GM12878 (cell line): ENCODE measurements at places on chromosomes 6 and 20. TPM values are rescaled to one million over a fixed set of nuclear protein-coding genes. Genes with fewer than 3 reads are reported as not detected.

- no peak for DNase-seq
- no peaks in the 10 kb centered on the region for H3K4me1 ChIP-seq
- H3K4me3 ChIP-seq: peak overlapping the region; percentile 87
- H3K27me3 ChIP-seq: no peaks in the 10 kb centered on the region
Measured at GRCh38 chr6:70413992-70414494, 735 bp downstream of the FAM135A start.

- H3K27ac ChIP-seq: no peak overlapping the region
- no peak for DNase-seq
- H3K36me3 ChIP-seq: no peaks in the 10 kb centered on the region
Measured at GRCh38 chr20:43151901-43152300, 37.8 kb downstream of the PTPRT start.

GRCh38 chr6:12602342-12602741 is 114.2 kb upstream of the PHACTR1 start:
- H3K4me1 ChIP-seq: peaks cover 24% of the 10 kb centered on the region
- no peaks in the 10 kb centered on the region for H3K36me3 ChIP-seq
- no peak overlapping the region for H3K4me3 ChIP-seq
- no peak overlapping the region for H3K27ac ChIP-seq
- no peaks in the 10 kb centered on the region for H3K27me3 ChIP-seq
- DNase-seq: no peak

DNA sequence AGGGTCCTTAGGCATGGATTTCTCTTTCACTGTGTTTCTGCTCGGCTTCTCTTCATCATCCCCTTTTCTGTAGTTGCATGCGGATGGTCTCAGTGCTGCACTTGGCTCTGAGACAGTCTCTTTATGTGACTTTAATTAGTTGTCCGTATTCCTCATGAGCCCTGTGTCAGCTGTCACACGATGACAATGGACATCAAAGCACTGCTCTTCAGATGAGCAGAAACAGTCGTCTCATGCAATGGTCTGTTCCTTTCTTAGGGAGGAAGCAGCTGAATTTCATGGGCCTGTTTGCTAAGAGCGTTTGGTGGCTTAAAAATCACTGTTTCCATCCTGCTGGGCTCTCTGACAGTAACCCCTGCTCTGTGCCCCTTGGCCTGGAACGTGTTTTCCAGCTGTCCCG is 64.9 kb downstream of the SYTL3 start:
- no peaks in the 10 kb centered on the region for H3K27me3 ChIP-seq
- no peaks in the 10 kb centered on the region for H3K36me3 ChIP-seq
- no peak for DNase-seq
- H3K4me1 ChIP-seq: peaks cover 37% of the 10 kb centered on the region
- no peak overlapping the region for H3K27ac ChIP-seq
- H3K4me3 ChIP-seq: no peak overlapping the region

DNA sequence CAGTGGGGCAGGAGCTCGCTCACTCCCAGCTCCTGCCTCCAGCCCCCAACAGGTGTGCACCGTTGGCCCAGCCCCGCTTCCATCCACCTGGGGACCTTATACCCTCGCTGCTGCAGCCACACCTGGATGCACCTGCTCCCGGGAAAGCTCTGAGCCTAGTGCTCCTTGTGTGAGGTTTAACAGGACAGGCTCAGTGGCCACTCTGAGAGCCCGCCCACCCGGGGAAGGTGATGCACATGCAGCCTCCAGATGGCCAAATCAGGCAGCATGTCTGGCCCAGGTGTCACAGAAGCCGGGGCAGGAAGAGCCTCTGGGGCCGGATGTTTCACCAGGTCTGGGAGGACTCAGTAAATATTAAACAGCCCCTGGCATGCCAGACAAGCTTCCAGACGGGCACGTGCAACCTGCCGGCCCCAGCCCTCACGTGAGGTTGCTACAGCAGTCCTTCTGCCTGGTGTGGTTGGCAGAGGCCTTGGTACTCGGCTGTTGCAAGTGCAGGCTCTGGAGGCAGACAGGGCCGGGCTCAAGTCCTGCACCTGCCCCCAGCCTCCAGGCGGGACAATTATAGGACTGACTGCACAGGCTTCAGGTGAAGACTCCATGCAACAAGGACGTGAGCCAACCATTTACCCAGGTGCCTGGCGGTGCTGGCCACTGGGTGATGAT is 66.9 kb downstream of the RIPOR3 start:
- no peaks in the 10 kb centered on the region for H3K4me1 ChIP-seq
- no peaks in the 10 kb centered on the region; the same call in 1 of the 2 replicates for H3K27me3 ChIP-seq
- no peak overlapping the region for H3K27ac ChIP-seq

- H3K27me3 ChIP-seq: no peaks in the 10 kb centered on the region
- no peaks in the 10 kb centered on the region for H3K4me1 ChIP-seq
- no peaks in the 10 kb centered on the region for H3K36me3 ChIP-seq
- H3K27ac ChIP-seq: no peak overlapping the region
- H3K4me3 ChIP-seq: no peak overlapping the region
Measured at GRCh38 chr6:148203970-148204369, 138.7 kb upstream of the SASH1 start.

Gene TTK
- 28.9 and 29.4 TPM in 2 replicates for total RNA-seq

DNA sequence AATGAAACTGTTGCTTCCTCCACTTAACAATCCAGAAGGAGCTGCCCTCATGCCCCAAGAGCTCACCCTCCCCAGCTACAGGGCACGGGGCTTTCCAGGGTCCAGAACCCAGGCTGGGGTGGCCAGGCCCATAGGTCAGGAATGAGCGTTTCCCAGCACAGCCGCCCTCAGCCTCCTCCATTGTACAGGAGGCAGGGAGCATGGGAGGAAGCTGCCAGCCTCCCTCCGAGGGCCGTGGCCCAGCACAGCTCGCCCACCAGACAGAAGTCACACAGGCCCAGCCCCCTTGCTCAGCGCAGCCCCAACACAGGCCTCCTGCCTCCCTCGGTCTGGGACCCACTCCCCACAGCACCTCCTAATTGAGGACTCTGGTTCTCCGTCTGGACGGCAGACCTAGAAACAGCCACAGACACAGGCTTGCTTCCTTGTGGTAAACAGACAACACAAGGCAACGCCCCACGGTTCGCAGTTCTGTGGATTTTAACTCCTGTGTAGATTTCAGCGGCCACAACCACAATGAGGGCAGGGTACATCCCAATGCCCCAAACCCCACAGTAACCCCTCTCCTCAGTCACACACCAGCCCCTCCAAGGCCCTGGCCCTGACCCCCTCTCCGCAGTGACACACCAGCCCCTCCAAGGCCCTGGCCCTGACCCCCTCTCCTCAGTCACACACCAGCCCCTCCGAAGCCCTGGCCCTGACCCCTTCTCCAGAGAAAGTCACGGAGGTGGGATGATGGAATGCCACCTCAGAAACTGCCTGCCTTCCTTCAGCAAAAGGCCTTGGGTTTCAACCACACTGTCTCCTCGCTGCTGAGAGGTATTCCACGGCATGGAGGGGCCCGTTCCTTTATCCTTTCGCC is 173.5 kb downstream of the DLL1 start:
- no peak for DNase-seq
- H3K27me3 ChIP-seq: no peaks in the 10 kb centered on the region
- no peak overlapping the region for H3K4me3 ChIP-seq
- H3K4me1 ChIP-seq: no peaks in the 10 kb centered on the region

DNA sequence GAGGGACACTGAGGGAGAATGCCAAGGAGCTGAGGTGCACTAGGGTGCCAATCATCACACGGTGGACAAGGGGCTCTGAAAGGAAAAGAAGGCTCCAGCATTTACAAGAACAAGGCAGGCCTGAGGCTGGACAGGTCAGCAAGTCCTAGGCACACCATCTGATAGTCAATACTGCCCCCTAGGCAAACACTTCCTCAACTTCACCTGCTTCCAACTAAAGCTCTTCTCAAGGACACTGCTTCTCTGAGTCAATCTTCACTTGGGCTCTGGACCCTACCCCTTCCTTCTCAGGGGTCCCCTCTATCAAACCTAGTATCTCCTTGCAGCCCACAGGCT is 37.7 kb upstream of the SLC4A11 start:
- DNase-seq: no peak
- H3K4me1 ChIP-seq: no peaks in the 10 kb centered on the region

DNA sequence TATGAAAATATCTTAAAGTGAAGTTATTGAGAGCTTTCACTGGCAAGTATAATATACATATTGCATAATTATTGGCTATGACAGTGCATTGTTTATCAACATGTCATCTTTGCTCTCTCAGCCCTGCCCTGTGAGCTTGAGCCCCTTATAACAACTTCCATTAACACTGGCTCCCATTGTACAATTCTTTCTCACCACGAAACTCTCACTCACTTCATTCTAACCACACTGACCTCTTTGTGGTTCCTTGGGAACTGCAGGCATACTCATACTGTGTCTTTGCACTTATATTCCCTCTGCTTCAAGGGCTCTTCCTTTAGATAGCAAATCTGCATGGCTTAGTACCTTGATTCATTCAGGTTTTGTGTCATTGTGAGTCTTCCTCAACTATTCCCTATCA is 411.8 kb downstream of the CDKAL1 start:
- H3K27me3 ChIP-seq: no peaks in the 10 kb centered on the region
- H3K27ac ChIP-seq: no peak overlapping the region
- H3K4me3 ChIP-seq: no peak overlapping the region
- no peaks in the 10 kb centered on the region for H3K4me1 ChIP-seq
- no peaks in the 10 kb centered on the region for H3K36me3 ChIP-seq

DNA sequence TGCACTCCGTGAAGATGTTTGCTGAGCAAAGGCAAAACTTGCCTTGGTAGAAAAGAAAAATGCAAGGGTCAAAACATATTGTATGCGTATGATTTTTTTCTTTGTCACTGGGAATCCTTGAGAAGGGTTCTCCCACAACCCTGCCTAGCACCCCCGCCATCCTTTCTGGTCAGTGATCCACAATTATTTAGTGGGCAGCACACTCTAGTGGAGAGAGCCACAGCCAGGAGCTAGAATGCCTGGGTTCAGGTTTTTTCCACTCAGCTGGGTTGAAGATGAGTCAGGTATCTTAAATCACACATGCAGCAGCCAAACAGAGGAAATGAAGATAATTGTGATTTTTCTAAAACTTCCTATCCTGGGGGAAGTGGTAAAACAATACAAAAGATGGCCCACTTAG is 243.1 kb downstream of the PKHD1 start:
- H3K27ac ChIP-seq: no peak overlapping the region
- no peaks in the 10 kb centered on the region for H3K4me1 ChIP-seq
- no peak for DNase-seq
- no peaks in the 10 kb centered on the region for H3K36me3 ChIP-seq
- no peak overlapping the region for H3K4me3 ChIP-seq

Gene CYP21A2
- 0.61 and 0.92 TPM in 2 replicates for total RNA-seq
